ENCODE measurements at places on chromosomes 5 and 9.

GRCh38 chr9:134469041-134469875, 143.0 kb downstream of the RXRA start:
- DNase-seq: no peak

GRCh38 chr5:1315709-1316587, 21.1 kb upstream of the TERT start:
- DNase-seq: peak; percentile 88

- DNase-seq: no peak
These were observed 159.6 kb downstream of the BNC2 start for GRCh38 chr9:16710888-16711287.

DNA sequence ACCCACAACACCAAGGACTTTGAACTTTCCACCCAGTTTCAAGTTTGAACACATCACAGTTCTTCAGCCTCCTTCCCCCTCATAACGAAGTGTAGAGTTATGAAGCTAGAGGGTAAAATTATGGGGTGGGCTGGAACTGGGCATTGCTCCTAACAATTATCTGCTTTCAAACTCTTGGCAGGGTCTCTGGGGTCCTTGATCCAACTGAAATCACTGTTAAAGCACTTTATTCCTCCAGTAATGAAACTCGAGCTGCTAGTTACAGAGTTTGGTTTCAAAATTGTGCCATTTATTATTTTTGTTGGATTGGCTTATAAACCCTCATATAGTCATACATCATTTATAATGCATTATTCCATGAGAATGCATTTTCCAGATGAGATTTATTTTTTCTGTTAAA, 158.5 kb downstream of the RGS3 start:
- no peak for DNase-seq

GRCh38 chr5:124654418-124654817, 92.0 kb downstream of the ZNF608 start:
- DNase-seq: no peak

- no peak for DNase-seq
These were observed 11.3 kb downstream of the NIM1K start for GRCh38 chr5:43203373-43203772.

DNA sequence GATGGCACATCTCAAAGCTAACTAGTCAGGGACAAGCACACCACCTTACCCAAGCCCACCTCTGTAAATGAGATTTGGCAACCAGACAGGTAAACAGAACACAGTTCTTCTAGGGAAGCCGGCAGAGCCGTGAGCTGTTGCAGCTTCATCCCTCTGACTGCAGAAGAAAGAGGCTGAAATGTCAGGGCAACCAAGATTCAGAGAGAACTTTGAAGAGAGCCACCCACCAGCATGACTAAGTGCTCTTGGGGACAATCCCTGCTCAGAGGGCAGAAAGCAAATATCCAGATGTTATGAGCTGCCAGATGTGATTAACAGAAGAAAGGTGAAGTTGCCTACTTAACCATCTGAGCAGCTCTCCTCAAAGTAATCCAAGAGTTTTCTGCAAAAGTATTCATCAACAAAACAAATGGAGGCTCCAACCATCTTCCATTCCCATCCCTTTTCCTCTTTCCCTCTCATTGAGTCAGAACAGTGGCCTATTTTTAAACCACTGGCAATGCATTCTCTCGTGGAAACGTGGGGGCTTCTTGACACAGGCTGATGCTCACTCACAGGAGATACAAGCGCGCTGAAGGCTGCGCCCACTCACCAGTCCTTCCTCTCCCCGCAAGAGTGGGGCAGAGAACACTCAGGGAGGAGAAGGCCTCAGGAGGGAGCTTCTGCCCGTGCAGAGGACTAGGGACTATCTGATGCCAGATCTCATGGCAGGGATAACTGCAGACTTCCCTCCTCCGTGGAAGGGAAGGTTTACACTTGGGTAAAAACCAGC, 57.1 kb downstream of the SLIT3 start:
- no peak for DNase-seq

GRCh38 chr5:111997711-111998110, 240.7 kb upstream of the NREP start:
- no peak for DNase-seq

DNA sequence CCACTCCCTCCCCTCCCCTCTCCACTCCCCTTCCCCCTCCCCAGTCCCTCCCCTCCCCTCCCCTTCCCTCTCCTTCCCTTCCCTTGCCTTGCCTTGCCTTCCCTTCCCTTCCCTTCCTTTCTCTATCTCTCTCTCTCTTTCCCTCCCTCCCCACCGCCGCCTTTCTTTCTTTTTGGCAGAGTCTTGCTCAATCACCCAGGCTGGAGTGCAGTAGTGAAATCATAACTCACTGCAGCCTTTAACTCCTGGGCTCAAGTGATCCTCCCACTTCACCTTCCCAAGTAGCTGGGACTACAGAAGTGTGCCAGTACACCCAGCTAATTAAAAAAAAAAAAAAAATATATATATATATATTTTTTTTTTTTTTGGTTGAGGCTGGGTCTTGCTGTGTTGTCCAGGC, 45.5 kb downstream of the IL31RA start:
- DNase-seq: no peak

DNA sequence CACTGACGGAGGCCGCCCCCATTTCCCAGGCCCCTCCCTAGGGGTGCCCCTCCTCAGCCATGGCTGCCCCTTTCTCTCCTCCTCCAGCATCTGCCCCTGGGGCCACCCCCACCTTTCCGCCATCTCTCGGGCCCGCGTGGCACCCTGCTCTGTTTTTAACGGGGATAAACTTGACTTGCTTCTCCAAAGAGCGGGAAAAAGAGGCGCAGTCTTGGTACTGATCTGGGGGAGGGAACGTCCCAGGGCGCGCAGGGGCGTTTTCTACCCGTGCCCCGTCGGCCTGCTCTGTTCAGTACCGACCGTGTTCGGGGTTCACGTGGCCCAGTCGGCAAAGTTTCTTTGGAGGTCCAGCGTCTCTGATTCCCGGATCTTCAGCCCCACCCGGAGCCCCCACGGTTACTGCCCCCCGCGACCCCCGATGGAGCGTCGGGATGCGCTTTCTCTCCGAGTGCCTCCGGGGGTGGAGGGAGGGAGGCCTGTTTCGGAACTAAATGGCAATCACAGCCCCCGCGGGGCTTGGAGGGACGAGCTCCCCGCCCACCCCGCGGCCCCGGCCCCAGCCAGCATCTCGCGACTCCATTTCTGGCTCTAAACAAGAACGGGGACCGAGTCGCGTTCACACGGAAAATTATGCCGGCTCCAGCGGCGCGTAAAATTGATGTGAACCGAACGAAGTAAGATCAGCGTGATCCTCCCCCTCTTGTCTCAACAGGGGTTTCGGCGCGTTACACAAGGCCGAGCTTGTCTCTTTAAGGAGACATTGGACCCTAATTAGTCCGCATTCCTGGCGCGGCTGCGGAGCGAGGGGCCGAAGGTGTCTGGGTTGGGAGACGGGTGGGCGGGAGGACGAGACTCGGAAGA, 1.1 kb upstream of the TLE4 start:
- peak; percentile 61 for DNase-seq

GRCh38 chr5:13276156-13276555, 668.3 kb downstream of the DNAH5 start:
- no peak for DNase-seq

DNA sequence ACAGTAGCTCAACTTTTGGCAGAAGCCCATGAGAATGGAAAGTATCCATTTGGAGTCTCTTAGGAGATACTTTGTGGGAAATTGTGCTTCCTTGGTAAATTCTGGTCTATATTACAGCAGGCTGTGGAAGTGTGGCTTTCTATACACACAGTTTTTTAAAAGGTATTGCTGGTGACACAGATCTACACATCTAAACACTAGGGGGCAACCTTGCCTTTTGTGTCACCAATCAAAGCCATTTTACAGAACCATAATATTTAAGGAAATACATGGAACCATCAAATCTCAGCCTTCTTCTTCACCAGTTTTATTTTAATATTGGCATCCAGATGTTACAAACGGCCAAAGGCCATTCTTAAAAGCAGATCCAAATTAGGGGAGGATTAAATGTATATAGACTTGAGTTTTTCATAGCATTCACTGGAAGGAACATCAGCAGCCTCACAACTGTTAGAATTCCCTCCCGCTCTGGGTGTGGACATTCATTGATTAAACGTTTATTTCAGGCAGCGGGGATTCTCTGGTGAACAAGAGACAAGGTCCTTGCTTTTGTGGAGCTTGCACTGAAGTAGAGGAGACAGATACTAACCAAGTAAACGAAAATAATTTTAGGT, 132.4 kb upstream of the EPB41L4A start:
- DNase-seq: peak; percentile 50

DNA sequence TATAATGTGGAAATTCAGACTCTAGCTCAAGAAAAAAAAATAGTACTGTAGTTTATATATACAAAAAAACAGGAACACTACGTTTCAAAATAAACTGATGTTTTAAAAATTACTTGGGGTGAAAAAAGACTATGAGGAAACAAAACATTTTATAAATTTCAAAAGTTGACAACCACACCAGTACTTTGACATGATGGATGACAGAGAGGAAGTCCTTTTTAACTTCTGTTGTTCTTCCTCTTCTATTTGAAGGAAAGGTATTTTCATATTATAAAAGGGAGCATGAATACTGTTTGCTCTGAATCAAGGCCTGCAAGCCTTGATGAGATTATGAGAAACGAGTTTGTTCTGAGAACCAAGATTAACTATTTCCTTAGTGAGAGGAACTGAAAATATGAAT, 456.9 kb downstream of the TAF11L14 start:
- no peak for DNase-seq

DNA sequence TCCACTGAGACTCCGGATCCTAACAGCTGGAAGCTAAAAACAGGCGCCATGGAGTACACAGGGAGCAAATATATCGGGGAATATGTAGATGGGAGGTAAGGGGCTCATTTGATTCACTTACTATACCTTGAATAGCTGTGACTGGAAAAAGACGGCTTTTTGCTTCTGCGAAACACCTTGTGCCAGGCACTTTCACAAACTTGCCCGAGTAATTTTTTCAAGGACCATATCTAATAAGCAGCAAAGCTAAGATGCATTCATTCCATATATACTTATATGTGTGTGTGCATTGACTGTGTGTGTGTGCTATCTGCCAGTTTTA, 178 bp downstream of the MORN5 start:
- no peak for DNase-seq

DNA sequence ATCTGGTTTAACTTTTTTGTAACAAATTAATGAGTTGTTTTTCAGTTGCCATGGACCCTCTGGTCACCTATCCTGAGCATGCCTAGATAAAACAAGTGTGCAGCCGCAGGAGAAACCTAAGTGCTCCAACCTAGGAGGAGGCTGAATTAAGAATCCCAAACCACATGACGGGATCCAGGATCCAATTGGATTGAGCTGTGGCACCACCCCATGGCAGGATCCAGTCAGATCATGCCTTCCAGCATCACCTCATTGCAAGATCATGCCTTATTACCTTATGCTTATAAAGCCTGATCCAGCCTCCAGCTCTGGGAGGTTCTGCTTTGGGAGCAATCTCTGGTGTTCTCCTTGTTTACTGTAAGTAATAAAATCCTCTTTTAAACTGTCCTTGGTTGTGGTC, 662.0 kb downstream of the TLR4 start:
- no peak for DNase-seq

DNA sequence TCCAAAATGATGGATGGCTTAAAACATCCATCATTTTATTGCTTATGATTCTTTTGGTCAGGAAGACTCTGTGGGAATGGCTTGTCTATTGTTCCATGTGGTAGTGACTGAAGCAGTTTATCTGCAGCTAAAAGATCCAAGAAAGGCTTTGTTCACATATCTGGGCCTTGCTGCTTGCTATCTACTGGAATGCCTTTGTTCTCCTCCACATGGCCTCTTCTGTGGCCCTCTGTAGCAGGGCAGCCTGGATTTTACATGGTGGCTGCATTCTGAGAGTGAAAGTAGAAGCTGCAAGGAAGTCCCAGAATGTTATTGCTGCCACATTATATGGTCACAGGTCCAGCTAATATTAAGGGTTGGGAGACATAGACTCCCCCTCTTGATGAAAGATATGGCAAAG, 35.1 kb downstream of the DMXL1 start:
- no peak for DNase-seq

GRCh38 chr9:93603906-93604326, 27.5 kb downstream of the PHF2 start:
- no peak for DNase-seq

DNA sequence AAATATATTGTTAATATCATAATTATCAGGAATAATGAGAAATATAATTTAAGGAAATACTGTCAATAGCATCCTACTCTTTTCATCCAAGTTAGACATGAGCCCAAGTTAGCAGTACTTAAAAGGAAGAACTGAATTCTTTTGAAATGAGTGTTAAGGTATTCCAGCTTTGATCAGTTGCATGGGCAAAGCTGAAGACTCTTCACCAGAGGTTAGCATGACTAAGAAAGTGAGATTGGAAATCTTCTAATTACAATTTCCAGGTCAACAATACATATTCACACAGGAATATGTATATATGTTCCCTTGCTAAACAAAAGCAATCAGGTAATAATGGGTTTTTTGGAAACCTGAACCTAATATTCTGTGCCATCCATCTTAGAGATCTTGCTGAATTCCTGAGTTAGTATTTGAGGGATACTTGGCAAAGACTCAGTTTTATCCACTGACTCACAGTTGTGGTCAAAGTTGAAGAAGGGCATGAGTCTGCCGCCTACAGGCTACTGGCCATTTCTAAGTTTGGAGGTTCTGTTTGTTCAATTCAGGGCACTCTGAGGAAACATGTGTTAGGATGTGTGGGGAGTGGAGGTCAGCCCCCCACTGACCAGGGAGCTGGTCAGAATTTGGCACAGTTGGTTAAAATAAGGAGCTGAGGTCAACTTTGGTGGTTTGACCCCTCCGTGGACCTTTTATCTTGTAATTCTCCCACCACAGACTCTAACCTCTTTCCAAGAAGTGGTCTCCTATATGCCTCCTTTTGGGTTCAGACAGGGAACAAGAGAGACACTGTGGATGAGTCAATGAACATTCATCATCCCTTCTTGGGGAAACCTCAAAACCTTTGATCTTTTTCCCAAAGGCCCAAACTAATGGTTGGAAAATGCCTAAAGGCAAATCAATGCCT, 118.3 kb downstream of the PIK3R1 start:
- no peak for DNase-seq

GRCh38 chr9:113011911-113012381, at the start of gene ZNF883:
ZNF883 (minus strand) TSS chr9:113012192.
- DNase-seq: peak; percentile 9

- no peak for DNase-seq
These were observed 372.5 kb downstream of the CAAP1 start for GRCh38 chr9:26520141-26520540.

- DNase-seq: no peak
These were observed 12.5 kb downstream of the NINJ1 start for GRCh38 chr9:93121316-93122241.
